ENCODE measurements at places on chromosomes 3 and 15. TPM values are rescaled to one million over a fixed set of nuclear protein-coding genes. Genes with fewer than 3 reads are reported as not detected.

DNA sequence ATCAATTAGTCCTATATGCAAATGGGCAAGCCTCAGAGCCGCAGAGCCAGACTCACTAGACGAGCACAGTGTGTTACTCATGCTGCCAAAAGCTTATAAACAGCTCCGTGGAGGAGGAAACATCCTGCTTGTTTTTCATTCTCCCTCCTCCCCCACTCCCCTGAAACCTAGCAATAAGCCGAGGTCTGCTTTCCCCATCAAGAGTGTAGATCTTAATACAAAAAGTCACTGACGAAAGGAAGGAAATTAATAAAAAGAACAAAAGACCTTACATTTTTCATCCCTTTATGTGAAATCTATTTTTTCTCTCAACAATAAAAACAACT is 88.5 kb downstream of the XXYLT1 start:
- no peaks in the 10 kb centered on the region for H3K36me3 ChIP-seq
- no peak overlapping the region for H3K4me3 ChIP-seq
- no peaks in the 10 kb centered on the region for H3K27me3 ChIP-seq
- H3K27ac ChIP-seq = no peak overlapping the region
- no peak for DNase-seq

DNA sequence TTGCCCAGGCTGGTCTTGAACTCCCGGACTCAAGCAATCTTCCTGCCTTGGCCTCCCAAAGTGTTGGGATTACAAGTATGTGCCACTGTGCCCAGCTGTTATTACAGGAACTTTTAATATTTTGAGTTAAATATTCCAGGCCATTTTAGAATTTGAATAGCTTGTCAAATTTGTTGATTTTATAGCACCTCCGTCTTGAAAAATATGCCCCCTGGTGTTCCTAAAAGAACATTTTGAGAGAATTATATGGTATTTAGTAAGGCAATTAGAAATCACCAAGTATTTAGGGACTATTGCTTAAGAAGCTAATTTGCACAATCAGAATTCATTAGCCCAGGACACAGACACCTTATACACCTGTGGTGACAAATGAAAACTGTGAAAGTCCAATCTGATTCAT is 23.7 kb downstream of the PDE8A start:
- H3K27ac ChIP-seq = no peak overlapping the region
- H3K4me1 ChIP-seq = peaks cover 21% of the 10 kb centered on the region
- no peak overlapping the region for H3K4me3 ChIP-seq
- DNase-seq = no peak
- H3K27me3 ChIP-seq = no peaks in the 10 kb centered on the region

DNA sequence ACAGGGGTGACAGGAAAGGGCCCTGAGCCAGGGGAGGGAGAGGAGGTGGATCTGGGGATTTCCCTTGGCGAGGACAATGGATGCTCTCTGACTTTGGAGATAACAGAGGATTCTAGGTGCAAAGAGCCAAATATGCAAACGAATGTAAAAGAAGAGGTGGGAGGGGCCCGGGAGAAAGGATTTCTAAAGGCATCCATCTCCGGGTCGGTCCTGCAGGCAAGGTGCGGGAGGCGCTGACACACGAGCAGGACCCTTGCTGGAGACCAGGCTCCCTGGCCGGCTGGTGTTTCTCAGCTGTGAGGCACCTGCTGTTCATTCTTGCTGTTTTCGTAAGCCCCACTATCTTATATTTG is 115.2 kb upstream of the TLE3 start:
- H3K27me3 ChIP-seq = no peaks in the 10 kb centered on the region
- no peak overlapping the region for H3K4me3 ChIP-seq

DNA sequence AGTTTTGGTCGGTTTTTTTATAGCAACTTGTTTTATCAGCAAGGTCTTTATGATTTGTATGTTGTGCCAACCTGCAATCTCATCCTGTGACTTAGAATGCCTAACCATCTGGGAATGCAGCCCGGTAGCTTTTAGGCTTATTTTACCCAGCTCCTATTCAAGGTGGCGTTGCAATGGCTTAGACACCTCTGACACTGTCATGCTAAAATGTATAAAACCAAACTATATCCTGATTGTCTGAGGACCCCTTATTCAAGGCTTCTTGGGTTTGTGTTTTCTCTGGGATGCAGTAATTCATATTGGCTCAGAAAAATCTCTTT is 209.0 kb upstream of the ALCAM start:
- no peak overlapping the region for H3K27ac ChIP-seq
- H3K36me3 ChIP-seq = no peaks in the 10 kb centered on the region
- H3K4me3 ChIP-seq = no peak overlapping the region
- no peaks in the 10 kb centered on the region for H3K4me1 ChIP-seq
- DNase-seq = no peak

BCL2A1 gene
- total RNA-seq = not detected

DNA sequence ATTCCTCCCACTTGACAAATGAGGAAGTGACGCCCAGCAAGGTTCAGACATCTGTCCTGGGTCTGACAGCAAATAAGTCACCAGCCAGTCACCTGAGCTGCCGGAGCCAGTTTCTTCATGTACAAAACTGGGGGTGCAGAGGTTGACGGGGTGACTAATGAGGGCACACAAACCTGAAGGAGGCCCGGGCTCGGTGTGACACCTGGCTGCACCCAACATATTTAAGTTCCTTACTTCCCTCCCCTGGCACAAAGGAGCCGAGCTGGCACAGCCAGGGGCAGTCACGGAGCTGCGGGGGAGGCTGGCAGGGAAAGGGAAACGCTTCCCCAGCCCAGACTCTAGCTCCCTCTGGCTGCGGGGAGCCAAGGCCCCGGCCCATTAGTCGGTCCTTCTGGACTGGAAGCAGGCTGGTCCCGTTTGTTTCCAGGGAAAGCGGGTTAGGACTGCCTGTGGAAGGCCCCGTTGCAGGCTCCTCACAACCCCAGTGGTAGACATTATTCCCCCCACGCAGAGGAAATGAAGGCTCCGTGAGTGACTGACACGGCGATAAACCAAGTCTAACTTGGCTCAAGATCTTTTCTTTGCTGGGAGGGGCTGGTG is 2.3 kb downstream of the FBXL22 start:
- H3K27me3 ChIP-seq = no peaks in the 10 kb centered on the region
- peaks cover 61% of the 10 kb centered on the region for H3K4me1 ChIP-seq
- peak overlapping the region; percentile 83 for H3K27ac ChIP-seq

- H3K27me3 ChIP-seq = no peaks in the 10 kb centered on the region
- no peak for DNase-seq
- peaks cover 16% of the 10 kb centered on the region for H3K4me1 ChIP-seq
- no peaks in the 10 kb centered on the region for H3K36me3 ChIP-seq
- no peak overlapping the region for H3K4me3 ChIP-seq
These were observed 4.3 kb downstream of the SHF start for GRCh38 chr15:45183511-45183910.

DNA sequence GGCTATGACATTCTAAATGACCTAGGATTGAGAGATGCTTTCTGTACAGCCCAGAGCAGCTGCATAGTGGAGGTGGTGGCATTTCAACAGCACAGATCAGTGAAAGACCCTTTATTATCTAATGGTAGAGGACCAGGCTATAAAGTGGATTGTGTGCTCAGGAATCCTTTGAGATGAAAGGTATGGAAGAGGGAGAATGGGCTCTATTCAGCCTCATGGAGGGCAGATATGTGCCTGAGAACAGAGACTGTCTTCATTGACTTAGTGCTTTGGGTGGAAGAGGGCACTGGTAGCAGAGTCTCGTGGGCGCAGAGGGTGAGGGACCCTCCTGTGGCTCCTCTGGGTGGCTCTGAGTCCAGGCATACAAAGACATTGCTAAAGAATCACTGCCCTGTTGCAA is 130.0 kb upstream of the SLC24A5 start:
- no peak overlapping the region for H3K4me3 ChIP-seq
- H3K36me3 ChIP-seq = no peaks in the 10 kb centered on the region
- DNase-seq = no peak
- H3K27ac ChIP-seq = no peak overlapping the region
- H3K27me3 ChIP-seq = no peaks in the 10 kb centered on the region

- H3K4me3 ChIP-seq = no peak overlapping the region
- no peaks in the 10 kb centered on the region for H3K36me3 ChIP-seq
- H3K4me1 ChIP-seq = peaks cover 22% of the 10 kb centered on the region
- DNase-seq = no peak
- H3K27ac ChIP-seq = no peak overlapping the region
These were observed 66.3 kb downstream of the GTPBP8 start for GRCh38 chr3:113057117-113057516.

FAM81A gene
- 14.3 TPM for total RNA-seq

DNA sequence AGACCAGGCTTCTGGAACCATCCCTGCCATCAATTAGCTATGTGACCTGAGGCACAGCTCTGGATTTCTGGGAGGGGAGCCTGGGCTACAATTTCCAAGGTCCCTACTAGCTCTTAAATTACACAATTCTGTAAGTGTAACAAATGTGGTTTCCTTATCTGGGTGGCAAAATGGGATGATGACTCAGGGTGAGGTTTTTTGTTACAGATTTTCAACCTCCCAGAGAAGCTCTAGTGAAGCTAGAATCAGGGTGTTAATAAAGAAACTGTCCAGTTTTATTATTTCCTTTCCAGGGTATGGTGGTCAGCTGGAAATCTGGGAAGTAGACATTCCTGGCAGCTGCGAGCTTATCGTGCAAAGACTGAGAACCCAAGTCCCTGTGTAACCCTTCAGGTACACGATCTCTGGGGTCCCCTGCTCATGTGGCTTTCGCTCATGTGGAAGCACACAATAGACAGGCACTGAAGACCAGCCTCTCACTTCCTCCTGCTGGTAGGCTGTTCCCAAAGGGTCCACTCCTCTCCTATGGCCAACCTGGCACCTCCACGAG is 7.3 kb downstream of the RAB27A start:
- no peak for DNase-seq
- H3K4me1 ChIP-seq = no peaks in the 10 kb centered on the region
- no peaks in the 10 kb centered on the region for H3K27me3 ChIP-seq
- H3K4me3 ChIP-seq = no peak overlapping the region
- H3K27ac ChIP-seq = no peak overlapping the region

COL6A6 gene
- not detected for total RNA-seq

GRCh38 chr3:152104847-152105415 is 163.8 kb upstream of the MBNL1 start:
- H3K4me3 ChIP-seq = no peak overlapping the region
- DNase-seq = no peak
- H3K36me3 ChIP-seq = no peaks in the 10 kb centered on the region
- no peak overlapping the region for H3K27ac ChIP-seq

DOCK3 gene
- 54.2 TPM for total RNA-seq

- peaks cover 2% of the 10 kb centered on the region for H3K4me1 ChIP-seq
- no peaks in the 10 kb centered on the region for H3K36me3 ChIP-seq
- H3K27ac ChIP-seq = no peak overlapping the region
- no peaks in the 10 kb centered on the region for H3K27me3 ChIP-seq
- H3K4me3 ChIP-seq = no peak overlapping the region
These were observed 8.5 kb upstream of the ANPEP start for GRCh38 chr15:89822951-89823711.

KBTBD13 gene
- not detected for total RNA-seq

DNA sequence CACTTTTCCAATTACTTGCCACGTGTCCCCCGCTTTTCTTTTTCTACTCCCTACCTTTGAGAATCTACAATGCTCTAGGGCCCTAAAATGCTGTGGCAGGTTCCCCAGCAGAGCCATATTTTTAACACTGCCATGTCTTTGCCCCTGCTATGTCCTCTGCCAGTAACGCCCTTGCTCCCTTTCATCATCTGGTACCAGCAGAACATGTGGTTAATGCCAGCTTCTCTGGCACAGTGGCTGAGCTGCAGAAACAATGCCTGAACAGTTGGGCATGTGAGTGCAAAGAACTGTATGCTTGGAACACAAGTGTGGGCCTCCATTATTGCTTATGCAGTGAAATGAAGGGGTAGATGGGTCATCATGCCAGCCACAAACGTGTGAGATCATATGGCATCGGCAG is 287.6 kb downstream of the NEK10 start:
- no peaks in the 10 kb centered on the region for H3K36me3 ChIP-seq
- DNase-seq = no peak
- no peak overlapping the region for H3K27ac ChIP-seq
- no peak overlapping the region for H3K4me3 ChIP-seq
- no peaks in the 10 kb centered on the region for H3K27me3 ChIP-seq
- H3K4me1 ChIP-seq = no peaks in the 10 kb centered on the region

DNA sequence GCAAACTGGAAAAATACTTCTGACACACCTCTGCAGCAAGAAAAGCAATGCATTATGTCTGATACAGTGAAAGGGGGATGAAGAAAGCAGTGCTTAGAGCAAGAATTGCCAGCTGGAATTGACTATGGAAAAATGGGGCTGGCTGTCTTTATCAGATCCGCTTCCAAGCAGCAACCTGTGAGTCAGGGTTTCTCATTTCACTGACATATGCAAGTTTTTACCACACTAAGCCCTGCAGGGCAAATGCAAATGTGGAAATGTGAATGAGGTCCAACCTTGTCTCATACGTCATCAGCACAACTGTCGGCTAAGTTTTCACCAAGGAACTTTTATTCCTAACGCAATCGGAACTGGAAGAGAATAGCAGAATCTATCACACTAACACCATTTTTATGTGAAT is 172.5 kb upstream of the GADL1 start:
- no peak overlapping the region for H3K27ac ChIP-seq
- H3K27me3 ChIP-seq = no peaks in the 10 kb centered on the region
- H3K4me3 ChIP-seq = no peak overlapping the region
- no peak for DNase-seq

DNA sequence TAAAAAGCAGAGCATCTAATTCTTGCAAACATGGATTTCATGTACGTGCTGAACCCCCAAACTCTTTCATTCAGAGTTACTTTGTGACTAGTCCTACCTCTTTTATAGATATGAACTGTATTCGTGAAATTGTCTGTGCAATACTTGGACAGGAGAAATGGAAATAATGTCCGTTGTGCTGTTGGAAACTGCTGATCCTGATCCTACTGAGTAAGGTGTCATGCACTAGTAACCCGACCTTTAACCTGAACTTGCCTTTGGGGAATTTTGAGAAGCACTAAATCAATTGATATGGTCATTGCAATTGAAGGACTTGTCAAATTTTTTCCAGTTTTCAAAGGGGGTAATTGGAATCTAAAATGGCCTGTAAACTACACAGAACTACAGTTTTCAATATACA is 856.4 kb downstream of the ROBO1 start:
- H3K27me3 ChIP-seq = no peaks in the 10 kb centered on the region
- DNase-seq = no peak
- no peak overlapping the region for H3K4me3 ChIP-seq
- no peaks in the 10 kb centered on the region for H3K4me1 ChIP-seq
- H3K36me3 ChIP-seq = no peaks in the 10 kb centered on the region
- H3K27ac ChIP-seq = no peak overlapping the region

DNA sequence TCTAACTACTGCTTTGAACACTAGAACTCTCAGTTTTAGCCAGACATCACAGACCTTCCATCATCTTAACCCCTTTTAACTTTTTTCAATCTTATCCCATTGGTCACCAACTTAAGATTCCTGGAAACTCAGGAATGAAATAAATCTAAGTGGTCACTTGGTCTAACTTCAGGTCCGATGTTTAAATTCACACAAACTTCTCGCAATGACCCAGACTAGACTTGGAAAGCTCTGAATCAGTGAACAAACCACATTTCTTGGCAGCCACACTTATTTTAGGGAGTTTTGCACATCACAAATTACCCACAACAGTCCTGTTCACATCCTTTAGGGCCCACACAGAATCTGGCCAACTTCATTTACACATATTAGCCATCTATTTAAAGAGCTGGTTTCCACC is 118.9 kb downstream of the MAGI1 start:
- no peaks in the 10 kb centered on the region for H3K4me1 ChIP-seq
- H3K4me3 ChIP-seq = no peak overlapping the region
- H3K27ac ChIP-seq = no peak overlapping the region
- H3K27me3 ChIP-seq = no peaks in the 10 kb centered on the region

SLC12A1 gene
- total RNA-seq = not detected

- H3K4me1 ChIP-seq = no peaks in the 10 kb centered on the region
- no peaks in the 10 kb centered on the region for H3K36me3 ChIP-seq
- H3K27me3 ChIP-seq = no peaks in the 10 kb centered on the region
- no peak overlapping the region for H3K4me3 ChIP-seq
- DNase-seq = no peak
These were observed 275.4 kb upstream of the LRRC3B start for GRCh38 chr3:26347150-26347549.

Measured in thyroid gland (tissue), 4 donors.